ENCODE measurements at places on chromosomes 3 and 15.

DNA sequence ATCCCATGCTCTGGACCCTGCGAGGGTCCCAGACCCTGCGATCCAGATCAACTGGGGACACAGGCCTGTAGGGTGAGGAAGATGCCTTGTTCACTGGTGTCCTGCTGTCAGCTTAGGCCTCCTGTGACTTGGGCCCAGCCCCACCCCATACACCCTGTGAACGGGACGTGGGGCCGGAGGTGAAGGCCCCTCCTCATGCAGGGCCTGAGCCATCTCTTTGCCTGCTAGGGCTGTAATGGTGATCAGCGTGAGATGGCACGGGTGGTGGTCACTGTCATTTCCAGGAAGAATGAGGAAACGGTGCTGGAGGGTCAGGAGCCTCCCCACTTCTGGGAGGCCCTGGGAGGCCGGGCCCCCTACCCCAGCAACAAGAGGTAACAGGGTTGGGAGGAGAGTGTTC lies 12.4 kb downstream of the VILL start:
- no peak for DNase-seq

DNA sequence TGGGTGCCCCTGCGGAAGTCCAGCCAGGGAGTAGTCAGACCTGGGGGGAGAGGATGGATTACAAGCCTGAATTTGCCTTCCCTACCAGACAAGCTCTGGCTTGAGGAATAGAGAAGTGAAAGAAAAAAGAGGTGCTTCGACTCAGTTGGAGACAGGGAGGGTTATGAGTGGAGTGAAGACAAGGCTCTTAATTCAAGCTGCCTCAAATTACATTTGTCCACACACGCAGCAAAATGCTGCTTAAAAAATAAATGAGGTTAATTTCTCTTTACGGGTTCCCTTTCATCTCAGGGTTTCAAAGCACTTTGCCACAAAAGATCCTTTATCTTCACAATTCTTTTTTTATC lies 49.0 kb upstream of the SLC4A7 start:
- no peak for DNase-seq

GRCh38 chr15:96629511-96629910 lies 299.0 kb downstream of the NR2F2 start:
- no peak for DNase-seq

- no peak for DNase-seq
Observed at GRCh38 chr3:106720510-106720909, 656.7 kb upstream of the CCDC54 start.

- peak; percentile 80 for DNase-seq
Observed at GRCh38 chr3:71389911-71390573, 193.5 kb downstream of the FOXP1 start.

DNA sequence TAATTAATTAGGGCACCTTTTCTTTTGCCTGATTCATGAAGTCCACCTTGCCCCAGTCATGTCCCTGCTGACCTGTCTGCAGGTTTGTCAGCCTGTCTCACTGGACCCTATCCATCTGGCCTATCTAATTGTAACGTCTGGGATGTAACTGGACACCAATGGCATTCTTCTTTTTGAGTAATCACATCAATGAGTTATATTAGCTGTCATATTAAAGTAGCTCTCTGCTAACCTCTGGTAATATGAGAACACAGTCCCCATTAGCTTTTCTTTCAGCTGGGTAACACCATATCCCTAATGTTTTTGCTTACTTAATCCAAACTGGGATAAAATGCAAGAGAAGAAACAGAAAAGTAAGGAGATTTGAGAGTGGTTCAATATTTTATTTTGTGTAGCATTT lies 166.2 kb upstream of the VEPH1 start:
- no peak for DNase-seq

- no peak for DNase-seq
Observed at GRCh38 chr3:149883134-149883533, 70.1 kb downstream of the RNF13 start.

DNA sequence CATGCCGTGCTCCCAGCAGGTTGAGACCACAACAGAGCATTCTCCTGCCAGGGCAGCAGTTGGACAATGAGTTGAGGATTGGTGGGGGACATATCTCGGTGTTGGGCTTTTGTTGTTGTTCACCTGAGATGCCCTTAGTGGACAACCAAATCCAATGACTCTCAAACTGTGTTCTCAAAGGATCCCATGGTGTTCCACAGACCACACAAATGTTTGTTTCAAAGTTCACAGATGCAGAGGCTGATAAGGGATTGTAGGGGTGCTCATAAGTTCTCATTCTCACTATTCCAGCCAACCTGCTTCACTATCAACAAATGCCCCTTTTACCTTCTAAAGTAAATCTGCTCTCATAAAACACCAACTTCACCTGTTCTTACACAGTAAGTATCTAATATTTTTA lies 159.9 kb downstream of the OSBPL10 start:
- no peak for DNase-seq

DNA sequence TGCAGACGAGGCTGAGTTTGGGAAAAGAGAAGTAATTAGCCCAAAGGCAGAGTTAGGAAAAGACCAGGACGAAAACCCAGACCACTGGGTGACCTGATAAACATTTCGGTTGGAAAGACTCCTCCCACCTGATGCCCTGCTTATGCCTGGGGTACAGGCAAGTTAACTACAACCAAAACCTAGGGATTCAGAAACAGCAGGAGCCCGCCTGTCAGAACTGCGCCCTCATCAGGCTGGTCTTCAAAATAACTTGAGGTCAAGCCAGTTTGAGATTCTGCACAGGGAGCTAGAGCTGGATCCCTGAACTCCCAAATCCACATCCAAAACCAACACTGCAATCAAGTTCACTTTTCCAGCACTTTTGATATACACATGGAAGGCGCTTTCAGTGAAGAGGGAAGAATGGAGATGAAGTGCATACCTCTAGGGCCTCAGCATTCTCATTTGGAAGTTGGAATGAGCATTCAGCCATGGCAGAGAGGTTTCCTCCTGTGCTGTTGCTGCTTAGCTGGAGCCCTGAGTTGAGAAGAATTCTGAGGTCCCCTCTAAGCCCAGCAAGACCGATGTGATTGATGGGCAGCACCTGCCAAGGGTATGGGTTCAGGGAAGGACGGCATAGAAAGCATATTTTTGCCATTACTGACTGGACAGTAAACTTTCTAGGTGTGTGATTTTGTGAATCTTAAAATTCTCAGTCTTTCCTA lies 11.6 kb downstream of the TSEN2 start:
- no peak for DNase-seq
